ENCODE measurements at places on chromosomes 6 and 20.

GRCh38 chr6:115898246-115898645 is 162.4 kb downstream of the FRK start:
- DNase-seq: peak; percentile 79

DNA sequence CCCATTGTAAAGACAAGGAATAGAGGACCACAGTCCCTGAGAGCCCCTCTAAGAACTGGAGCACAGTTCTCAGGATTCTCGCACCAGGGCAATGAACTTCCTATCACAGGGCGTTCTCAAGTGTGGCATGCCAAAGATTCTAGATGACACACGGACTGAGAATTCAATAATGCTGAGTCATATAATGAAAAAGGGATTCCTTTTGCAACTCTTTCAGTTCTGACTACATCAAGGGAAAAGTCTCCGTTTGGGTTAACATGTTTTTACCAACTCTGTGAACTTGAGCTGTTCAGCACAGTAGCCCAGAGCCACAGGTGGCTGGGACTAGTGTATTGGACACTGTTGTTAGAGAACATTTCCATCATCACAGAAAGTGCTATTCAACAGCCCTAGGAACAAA is 3.4 kb downstream of the MED20 start:
- DNase-seq: peak; percentile 95

DNA sequence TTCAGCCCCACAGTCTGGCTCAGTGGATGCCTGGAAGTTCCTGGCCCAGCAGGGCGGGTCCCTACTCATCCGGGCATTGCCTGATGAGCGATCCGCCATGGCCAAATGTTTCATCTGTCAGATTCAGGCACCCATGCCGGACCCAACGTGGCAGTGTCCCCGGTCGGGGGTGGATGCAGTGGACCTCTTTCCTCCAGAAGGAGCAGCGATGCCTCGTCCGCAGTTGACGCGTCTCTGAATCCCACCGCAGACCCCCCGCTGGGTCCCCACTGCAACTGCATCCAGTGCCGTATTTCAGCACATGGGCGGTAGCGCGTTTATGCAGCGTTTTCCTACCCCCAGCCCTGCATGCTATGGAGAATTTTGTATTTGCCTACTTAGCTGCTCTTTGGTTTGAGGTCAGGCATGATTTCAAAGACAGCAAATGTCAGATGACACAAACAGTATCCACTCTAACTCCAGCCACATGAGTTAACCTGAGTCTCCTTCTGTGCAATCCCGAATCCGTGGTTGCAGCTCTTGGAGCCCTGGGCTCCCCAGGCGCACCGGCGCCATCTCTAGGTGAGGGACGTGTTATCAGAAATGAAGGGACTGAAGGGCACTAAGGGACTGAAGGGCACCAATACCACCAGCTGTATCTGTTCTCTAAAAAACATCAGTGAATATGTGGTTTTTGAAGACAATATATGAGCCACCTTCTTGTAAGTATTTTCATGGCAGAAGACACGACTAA is 72.6 kb upstream of the THBS2 start:
- no peak for DNase-seq

- no peak for DNase-seq
Observed at GRCh38 chr6:16928387-16928786, 167.1 kb upstream of the ATXN1 start.

GRCh38 chr6:143549221-143549948 is 37.9 kb upstream of the FUCA2 start:
- no peak for DNase-seq

DNA sequence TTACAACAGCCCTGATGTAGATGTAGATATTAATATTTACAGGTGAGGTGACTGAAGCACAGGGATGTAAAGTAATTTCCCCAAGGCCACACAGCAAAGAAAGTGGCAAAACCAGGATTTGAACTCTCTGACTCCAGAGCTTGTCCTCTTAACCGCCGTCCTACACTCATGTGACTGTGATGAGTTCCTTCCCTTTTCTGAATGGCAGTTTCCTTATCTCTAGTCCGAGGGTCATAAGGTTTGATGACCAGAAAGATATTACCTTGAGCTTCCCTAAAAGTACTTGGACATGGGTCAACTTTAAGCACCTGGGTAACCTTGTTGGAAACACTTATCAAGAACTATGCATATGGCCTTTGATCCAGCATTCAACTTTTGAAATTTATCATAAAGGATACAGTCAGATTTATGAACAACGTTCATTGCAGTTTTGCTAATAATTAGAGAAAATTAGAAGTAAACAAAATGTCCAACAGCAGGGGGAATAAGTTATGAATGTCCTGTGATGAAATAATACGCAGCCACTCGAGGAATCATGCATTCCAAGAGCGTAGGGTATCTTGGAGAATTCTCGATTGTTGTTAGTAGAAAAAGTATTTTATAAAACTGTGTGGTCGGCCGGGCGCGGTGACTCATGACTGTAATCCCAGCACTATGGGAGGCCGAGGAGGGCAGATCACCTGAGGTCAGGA is 2.3 kb upstream of the TLDC2 start:
- no peak for DNase-seq

Measured in HS-5 (cell line).